Umbilical cord (tissue), 2 donors: ENCODE measurements at places on chromosomes 11 and 22. TPM values are rescaled to one million over a fixed set of nuclear protein-coding genes. Genes with fewer than 3 reads are reported as not detected.

Gene OR8D1
- 7.9 TPM for total RNA-seq

Gene BTBD18
- total RNA-seq, result 3.1 TPM

Gene SLC22A6
- total RNA-seq, result not detected

- DNase-seq, result no peak
These were observed 17.7 kb downstream of the TPCN2 start for GRCh38 chr11:69066122-69067112.

GRCh38 chr11:132055296-132055695 is 684.9 kb downstream of the NTM start:
- no peak for DNase-seq
